ENCODE measurements at places on chromosomes 6 and 20. TPM values are rescaled to one million over a fixed set of nuclear protein-coding genes. Genes with fewer than 3 reads are reported as not detected.

The CAGE1 gene
- polyA plus RNA-seq, result 0.09 TPM

The RIN2 gene
- polyA plus RNA-seq, result 37.9 TPM

The OOEP gene
- polyA plus RNA-seq, result not detected

The ADGRB3 gene
- 1.1 TPM for polyA plus RNA-seq

The LINC00237 gene
- not detected for polyA plus RNA-seq

The FAXC gene
- polyA plus RNA-seq, result 6.4 TPM

The RRAGD gene
- 33.0 TPM for polyA plus RNA-seq

The ELOVL5 gene
- polyA plus RNA-seq, result 73.9 TPM

The LGSN gene
- polyA plus RNA-seq, result 0.26 TPM

The TMEM74B gene
- polyA plus RNA-seq, result 2.0 TPM

The MYB gene
- polyA plus RNA-seq, result 1.5 TPM

The C6orf136 gene
- 22.2 TPM for polyA plus RNA-seq

The FRS3 gene
- polyA plus RNA-seq, result 8.4 TPM

The GSTA2 gene
- 0.19 TPM for polyA plus RNA-seq
